AG04450 (cell line): ENCODE measurements at places on chromosomes 2 and 18. TPM values are rescaled to one million over a fixed set of nuclear protein-coding genes. Genes with fewer than 3 reads are reported as not detected.

SLC9A2 gene
- polyA plus RNA-seq: not detected in 2 replicates

RESP18 gene
- not detected in 2 replicates for polyA plus RNA-seq

NXPH2 gene
- polyA plus RNA-seq: not detected in 2 replicates

KIF1A gene
- not detected in 2 replicates for polyA plus RNA-seq

REG3A gene
- not detected in 2 replicates for polyA plus RNA-seq

UPP2 gene
- polyA plus RNA-seq: not detected in 2 replicates

SERPINB8 gene
- polyA plus RNA-seq: 14.7 and 17.9 TPM in 2 replicates

IL1RL2 gene
- polyA plus RNA-seq: 0.37 and 0.72 TPM in 2 replicates

TEX44 gene
- polyA plus RNA-seq: not detected in 2 replicates

RHBDD1 gene
- 39.4 and 48.7 TPM in 2 replicates for polyA plus RNA-seq

ALPI gene
- not detected in 2 replicates for polyA plus RNA-seq

RIT2 gene
- not detected in 2 replicates for polyA plus RNA-seq

DNA sequence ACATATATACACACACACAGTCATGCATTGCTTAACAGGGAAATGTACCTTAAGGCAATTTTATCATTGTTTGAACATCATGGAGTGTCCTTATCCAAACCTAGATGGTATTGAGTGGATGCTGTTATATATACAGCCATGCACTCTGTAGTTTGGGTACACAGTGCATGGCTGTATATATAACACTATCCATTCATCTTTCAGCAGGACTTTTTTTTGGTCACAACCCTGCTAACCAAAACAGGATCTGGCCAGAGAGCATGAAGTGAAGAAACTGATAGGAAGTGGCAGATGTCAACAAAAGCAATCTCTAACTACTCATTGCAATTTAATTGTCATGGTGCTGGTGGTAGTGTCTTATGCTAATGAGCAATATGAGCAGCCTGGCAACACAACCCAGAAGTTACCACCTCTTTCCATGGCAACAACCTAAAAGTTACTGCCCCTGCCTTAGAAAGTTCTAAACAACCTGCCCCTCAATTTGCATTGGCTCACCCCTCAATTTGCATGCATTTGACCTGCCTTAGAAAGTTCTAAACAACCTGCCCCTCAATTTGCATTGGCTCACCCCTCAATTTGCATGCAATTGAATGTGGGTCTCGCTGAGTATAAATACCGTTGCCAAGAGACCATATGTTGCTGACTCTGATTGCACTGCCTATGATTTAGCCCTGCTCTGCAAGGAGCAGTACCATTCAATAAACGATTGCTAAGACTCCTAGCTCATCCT lies 434.9 kb downstream of the DSEL start:
- no peak for DNase-seq

GRCh38 chr2:201984800-201985525 lies 48.7 kb upstream of the FZD7 start:
- no peak for DNase-seq

GRCh38 chr2:144382849-144383248 lies 137.1 kb downstream of the ZEB2 start:
- no peak for DNase-seq

DNA sequence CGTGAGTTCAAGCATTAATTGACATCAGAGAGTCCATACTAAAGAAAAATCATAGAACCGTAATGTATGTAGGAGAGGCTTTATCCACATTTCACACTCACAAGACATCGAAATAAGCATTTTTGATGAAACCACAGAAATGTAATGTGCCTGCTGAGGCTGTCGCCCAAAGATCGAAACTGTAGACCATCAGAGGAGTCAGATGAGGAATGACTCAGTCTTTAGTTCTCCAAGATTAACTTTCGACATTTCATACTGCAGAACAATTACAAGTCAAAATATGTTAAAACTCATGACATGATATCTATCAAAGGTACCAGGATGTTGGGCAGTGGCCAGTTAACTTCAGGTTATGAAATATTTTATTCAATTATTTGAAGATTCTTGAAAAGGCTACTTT lies 79.6 kb downstream of the RAB31 start:
- no peak for DNase-seq

DNA sequence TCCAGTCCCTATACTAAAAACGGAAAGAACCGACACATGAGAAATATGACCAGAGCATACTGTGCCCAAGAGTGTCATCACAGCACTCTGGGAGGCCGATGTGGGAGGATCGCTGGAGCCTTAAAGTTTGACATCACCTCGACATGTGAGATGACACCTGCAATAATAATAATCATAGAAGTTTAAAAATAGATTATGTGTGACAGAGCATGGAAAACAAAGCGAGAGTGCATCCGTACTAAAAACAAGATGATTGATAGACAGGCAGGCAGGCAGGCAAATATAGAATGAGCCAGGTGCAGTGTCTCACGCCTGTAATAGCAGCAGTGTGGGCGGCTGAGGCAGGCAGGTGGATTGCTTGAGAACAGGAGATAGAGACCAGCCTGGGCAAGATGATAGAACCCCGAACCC lies 114.8 kb upstream of the ANKRD30BL start:
- DNase-seq: no peak

DNA sequence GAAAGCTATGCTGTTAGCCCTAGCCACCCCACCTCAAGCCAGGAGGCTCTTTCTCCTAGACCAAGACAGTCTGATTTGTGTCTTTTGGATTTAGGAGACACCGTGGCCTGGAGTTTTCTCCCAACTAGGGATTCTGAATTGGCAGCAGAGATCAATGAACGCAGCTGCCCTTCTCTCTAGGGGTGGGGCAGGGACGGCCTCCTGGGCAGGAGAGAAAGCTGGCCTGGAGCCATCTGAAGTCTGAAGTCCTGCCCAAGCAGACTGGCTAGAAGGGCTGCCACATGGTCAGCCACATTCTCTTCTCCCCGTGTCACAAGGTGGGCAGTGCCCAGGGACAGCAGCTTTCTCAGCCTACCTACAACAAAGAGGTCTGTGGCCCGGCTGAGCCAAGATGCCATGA lies 45.1 kb downstream of the PIEZO2 start:
- no peak for DNase-seq

GRCh38 chr18:3619746-3620145 lies 169.8 kb downstream of the TGIF1 start:
- DNase-seq: no peak

- DNase-seq: no peak
These were observed 183.1 kb downstream of the C1D start for GRCh38 chr2:67879586-67880290.

- no peak for DNase-seq
These were observed 210.9 kb upstream of the TMEM200C start for GRCh38 chr18:6106091-6106685.

GRCh38 chr2:159755788-159756187 lies 42.2 kb downstream of the CD302 start:
- DNase-seq: no peak

DNA sequence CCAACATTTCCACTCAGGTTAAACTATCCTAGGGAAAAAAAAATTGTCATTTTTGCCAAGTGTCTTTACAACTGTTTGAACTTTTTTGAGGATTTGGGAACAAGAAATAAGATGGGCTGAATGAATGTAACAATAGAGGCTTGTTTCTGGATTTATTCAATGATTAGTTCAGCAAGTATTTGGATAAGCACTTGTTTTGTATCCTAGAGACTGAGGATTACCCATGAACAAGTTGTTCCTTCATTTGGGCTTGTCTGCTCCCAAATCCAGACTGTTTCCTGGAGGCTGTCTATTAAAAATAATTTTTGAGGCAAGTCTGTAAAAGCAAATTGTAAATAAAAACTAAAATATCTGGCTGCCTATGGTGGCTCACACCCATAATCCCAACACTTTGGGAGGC lies 62.0 kb upstream of the CSRNP3 start:
- DNase-seq: no peak

GRCh38 chr2:37973615-37974353 lies 48.7 kb downstream of the RMDN2 start:
- no peak for DNase-seq

GRCh38 chr18:11669271-11669947 lies 19.7 kb upstream of the GNAL start:
- DNase-seq: no peak

- no peak for DNase-seq
These were observed 121.7 kb downstream of the ZNF516 start for GRCh38 chr18:76373297-76373696.

- DNase-seq: peak; percentile 84
These were observed 504.2 kb downstream of the ZEB2 start for GRCh38 chr2:144015655-144016245.

DNA sequence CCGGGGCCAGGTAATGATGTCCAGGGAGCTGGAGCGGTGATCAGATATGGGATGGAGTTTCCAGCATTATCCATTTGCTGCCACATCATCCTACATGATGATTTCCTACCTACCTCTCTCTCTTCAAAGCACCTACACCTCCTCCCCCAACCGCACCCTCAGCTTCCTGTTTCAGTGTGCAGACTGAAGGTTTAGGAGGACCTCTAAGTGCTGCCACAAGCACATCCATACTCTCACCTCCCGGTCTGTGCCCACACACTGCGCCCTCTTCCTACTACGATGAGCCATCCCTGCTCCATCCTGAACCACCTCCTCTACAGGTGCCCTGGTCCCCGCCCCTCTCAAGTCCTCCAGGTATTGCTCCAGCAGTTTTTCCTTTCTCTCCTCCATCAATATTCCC lies 123.7 kb downstream of the ALPK2 start:
- no peak for DNase-seq

GRCh38 chr2:70928366-70928765 lies 7.3 kb upstream of the ATP6V1B1 start:
- DNase-seq: no peak

- DNase-seq: no peak
These were observed 38.0 kb downstream of the TMX3 start for GRCh38 chr18:68676913-68677312.

DNA sequence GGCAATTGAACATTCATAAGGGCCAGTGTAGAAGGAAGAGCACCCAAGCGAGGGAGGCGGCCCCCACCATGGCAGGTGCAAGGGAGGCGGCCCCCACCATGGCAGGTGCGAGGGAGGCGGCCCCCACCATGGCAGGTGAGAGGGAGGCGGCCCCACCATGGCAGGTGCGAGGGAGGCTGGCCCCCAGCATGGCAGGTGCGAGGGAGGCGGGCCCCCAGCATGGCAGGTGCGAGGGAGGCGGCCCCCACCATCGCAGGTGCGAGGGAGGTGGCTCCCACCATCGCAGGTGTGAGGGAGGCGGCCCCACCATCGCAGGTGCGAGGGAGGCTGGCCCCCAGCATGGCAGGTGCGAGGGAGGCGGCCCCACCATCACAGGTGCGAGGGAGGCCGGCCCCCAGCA lies 24.7 kb upstream of the GPC1 start:
- no peak for DNase-seq

GRCh38 chr2:142868229-142868762 lies 9.2 kb upstream of the KYNU start:
- DNase-seq: no peak

DNA sequence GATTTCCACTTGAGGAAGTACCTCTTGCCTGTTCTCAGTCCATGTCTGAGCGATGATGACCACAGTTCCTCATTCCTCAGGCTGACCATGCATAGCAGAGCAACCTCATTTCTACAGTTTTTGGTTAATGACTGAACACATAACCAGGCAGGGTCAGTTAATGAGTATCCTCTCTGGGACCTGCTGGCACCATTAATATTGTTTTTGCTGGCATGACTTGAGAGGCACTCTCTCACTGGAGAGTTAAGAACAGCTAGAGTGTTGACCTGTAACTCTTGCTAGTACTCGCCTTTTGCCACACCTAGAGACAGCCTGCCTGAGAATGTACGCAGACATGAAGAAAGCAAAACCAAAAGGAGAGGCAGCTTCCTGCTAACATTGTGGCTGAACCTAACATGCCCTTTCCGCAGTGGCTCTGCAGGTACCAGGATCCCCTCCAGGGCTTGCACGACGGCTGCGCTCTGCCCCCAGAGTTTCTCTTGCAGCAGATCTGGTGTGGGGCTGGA lies 23.9 kb downstream of the PECR start:
- DNase-seq: no peak

DNA sequence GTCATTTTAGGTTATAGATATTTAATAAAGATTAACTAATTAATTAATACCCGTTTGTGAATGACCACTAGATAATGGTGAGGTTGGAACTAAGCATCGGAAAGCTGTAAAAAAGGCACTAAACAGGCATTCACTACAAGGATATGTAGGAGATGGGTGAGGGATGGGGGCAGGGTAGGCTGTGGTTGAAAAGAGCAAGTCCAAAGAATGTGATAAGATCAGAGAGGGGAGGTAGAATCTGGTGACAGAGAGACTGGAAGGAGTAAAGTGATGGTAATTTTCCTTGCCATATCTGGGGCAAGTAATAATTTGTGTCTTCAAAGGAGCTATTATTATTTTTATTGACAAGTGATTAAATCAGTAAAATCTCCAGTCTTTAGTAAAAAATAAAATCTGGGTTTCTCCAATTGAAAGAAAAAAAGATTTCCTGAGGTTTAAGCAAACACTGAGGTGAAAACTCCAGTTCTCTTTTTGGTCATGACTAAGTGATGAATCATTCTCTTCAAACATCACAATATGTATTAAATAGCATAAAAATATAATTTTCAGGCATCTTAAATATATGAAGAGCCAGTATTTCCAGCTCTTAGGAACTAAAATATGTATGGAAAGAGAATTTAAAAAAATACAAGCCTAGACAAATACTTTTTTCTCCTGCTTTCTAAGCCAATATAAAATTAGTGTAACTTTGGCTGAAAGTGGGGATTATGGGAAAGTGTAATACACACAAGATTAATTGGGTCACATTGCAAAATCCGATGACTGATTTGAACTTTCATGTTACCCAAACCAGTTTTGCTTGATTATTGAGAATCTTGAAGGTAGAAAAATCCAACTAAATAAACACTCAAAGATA lies 259.1 kb upstream of the RBMS1 start:
- DNase-seq: no peak

- no peak for DNase-seq
These were observed 119.2 kb upstream of the FHL2 start for GRCh38 chr2:105517814-105518705.

- DNase-seq: no peak
These were observed 71.4 kb downstream of the ZEB2 start for GRCh38 chr2:144448389-144449027.

DNA sequence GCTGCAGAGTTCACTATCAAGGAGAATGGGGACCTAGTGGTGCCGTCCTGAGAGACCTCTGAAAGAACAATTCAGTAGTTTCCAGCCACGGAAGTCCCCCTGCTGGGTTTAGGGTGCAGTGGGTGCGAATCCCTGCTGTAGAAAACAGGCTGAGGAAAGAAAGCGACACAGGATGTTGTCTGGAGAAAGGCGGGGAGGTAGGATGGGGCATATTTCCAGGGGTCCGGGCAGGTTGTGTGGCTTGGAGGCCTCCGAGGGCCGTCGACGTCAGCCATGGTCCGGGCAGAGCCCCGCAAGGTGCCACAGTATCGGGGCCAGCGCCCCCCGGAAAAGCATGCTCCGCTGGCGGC lies 807 bp upstream of the CREB1 start:
- DNase-seq: no peak

GRCh38 chr18:48122376-48122775 lies 191.9 kb upstream of the SMAD2 start:
- DNase-seq: no peak

DNA sequence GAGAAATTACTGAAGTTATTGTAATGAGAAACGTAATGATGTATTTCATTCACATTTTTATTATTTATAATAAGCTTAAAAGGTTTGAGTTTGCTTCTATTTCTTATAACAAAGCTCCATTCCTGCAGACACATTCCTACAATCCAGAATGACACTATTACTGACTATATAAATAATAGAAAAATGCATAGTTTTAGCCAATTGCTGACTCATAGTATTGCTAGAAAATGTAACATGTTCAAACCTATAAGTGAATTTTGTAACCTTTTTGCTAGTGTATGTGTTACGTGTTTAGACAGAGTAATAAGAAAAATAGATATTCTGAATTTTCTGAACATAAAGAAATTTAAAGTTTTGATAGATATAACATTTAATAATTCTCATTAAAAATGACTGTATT lies 9.3 kb upstream of the VWC2L start:
- DNase-seq: no peak

- DNase-seq: no peak
These were observed 10.5 kb upstream of the ZNF513 start for GRCh38 chr2:27390822-27391679.
